ENCODE measurements at places on chromosomes 16 and 17.

DNA sequence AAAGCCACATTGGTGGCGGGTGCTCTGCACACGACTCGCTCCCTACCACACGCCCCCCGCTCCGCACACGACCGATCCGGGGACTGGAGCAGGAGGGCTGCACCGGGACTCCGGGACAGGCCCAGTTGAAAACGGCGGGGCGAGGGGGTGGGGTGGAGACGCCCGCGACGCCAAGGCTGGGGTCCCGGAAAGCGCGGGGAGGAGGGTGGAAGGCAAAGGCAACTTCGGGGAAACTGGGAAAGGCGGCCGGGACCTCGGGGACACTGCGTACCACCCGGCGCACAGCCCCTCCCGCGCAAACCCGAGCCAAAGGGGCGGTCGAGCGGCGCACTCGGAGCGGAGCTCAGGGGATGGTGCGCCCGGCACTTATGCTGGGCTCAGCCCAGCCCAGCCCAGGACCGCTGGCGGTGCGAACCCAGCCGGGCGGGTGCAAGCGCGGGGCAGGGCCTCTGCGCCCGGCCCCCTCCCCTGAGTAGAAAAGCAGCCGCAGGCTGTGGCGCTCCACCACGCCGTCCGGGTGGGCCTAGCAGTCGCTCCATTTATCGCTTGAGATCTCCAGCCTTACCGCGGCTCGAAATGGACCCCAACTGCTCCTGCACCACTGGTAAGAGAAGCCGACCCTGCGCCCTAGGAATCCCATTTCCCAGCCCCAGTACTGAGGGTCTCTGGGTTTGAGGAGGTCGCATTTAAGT lies at the start of gene MT1M:
TSS of gene MT1M (plus strand) at position 504 of the 692 bp plus-strand sequence. CDS start at position 577, 73 bp downstream.
- DNase-seq, result no peak

DNA sequence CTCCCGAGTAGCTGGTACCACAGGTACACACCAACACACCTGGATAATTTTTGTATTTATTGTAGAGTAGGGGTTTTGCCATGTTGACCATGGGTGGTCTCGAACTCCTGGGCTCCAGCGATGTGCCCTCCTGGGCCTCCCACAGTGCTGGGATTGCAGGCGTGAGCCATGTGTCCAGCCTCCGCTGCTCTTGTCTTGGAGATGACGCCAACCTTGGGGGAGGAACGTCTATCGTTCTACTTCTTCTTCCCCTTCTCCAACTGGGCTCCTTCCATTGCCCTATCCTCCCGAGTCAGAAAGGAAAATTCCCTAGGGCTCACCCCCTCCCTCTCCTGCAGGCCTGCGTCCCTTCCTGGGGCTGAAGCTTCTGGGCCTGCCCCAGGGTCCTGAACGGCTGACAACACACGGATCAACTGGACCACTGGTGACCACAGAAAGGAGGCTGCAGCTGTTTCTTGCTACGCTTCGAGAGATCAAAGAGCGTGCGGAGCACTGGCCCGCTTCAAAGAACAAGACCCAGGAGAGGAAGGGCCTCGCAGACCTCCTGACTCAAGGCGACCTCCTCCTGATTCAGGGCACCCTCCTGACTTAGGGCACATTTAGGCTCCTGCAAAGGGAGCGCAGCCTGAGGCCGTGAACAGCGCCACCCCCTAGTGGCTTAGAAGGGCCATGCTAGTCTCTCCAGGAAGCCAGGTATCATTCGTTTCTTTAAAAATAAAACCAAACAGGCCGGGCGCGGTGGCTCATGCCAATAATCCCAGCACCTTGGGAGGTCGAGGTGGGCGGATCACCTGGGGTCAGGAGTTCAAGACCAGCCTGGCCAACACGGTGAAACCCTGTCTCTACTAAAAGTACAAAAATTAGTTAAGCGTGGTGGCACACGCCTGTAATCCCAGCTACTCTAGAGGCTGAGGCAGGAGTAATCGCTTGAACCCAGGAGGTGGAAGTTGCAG lies 48.5 kb upstream of the HELZ start:
- DNase-seq, result no peak

DNA sequence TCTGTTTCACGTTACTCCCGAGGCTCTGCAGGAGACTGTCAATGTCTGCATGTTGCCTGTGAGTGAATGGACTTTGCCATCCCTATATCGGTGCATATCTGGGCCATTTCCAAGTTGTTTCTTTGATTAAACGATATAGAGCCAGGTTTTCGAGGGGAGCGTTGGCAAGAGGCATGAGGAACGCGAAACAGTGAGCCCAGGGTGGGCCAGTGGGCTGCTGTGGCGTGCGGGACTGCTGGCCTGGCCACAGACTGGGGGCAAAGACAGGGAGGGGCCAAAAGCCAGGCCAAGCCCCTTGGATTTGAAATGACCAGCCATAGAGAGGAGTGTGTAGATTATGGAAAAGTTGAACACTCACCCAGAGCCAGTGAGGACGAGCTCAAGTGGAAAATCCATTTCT lies 3.5 kb downstream of the CRHR1 start:
- no peak for DNase-seq

GRCh38 chr17:8791910-8792270 lies 7.3 kb downstream of the MFSD6L start:
- peak; percentile 71 for DNase-seq

DNA sequence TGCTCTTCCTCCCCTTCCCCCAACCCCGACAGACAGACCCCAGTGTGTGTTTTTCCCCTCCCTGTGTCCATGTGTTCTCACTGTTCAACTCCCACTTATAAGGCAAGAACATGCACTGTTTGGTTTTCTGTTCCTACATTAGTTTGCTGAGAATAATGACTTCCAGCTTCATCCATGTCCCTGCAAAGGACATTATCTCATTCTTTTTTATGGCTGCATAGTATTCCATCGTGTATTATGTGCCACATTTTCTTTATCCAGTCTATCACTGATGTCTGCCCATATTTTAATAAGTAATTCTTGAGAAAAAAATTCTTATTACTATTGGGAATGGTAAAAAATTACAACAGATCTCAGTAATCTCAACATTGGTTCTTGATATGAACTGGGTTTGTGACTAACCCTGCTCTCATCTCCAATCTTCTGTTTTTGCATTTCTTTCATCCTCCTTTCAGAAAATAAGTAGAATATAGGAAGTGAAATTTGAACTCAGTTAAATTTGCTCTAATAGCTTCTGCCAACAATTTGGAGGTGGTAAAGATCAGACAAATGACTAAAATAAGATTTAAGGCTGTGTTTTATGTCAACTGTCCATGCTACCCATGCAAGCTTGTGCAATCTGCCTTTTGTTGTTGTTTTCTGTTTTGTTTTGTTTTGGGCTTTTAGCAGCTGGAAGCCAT lies 11.1 kb downstream of the MARF1 start:
- no peak for DNase-seq

- DNase-seq, result no peak
Observed at GRCh38 chr17:30827082-30827481, 2.6 kb upstream of the CRLF3 start.

DNA sequence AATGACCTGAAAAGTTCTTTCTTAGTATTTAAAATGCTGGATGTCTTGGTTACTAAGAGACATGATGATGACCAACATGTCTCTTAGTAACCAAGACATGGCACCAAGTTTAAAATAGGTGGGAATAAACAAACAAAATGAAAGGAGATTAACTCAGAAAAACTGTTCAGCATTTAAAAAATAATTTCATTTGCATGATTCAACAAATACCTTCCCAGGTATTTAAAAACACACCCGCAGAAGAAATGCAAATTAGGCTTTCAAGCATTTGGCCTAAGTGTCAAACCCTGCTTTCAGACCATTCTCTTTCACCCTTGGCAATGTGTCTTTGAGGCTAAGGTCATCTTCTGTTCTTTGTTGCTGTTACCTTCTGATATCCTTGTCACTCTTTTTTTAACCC lies 91.4 kb upstream of the CORO6 start:
- no peak for DNase-seq
